Endothelial cell (in vitro differentiated cells): ENCODE measurements at places on chromosomes 1 and 21. TPM values are rescaled to one million over a fixed set of nuclear protein-coding genes. Genes with fewer than 3 reads are reported as not detected.

DNA sequence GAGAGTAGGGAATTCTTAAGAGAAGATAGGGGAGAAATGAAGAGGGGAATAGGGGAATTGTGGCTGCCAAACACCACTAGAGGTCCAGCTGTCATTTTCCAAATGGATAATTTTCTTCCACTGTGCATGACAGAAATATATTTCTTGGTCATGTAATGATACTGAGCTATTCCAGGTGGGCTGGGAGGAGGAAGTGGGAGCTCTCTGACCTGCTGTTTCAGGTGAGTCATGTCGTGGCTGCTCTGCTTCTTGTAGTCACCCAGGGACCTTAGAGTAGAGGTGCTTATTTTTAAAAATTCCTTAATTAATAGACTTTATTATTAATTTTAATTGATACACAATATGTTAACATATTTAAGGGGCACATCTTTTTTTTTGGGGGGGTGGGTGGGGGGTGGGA is 11.9 kb downstream of the PDE4B start:
- DNase-seq, result no peak

DNA sequence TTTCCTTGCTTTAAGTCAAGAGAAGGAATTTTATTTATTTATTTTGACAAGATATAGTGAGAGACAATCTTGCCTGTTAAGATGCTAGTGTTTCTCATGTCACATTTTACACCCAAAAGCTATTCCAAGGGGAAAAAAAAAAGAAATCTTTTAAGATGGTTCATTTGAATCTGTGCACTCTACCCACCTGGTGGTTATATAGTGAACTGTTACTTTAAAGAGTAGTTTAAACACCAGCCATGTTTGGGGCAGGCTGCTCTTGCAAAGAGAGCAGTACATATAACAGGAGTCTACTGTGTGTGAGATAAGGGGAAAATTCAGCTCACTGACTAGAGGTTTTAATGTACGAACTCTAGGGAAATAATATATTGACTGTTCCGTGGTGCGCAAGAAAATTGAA is 3.3 kb upstream of the ELAVL4 start:
- DNase-seq, result no peak

GRCh38 chr1:101002551-101002950 is 23.0 kb downstream of the DPH5 start:
- DNase-seq, result no peak

- no peak for DNase-seq
Measured at GRCh38 chr21:38824124-38824822, 18.5 kb downstream of the ETS2 start.

DNA sequence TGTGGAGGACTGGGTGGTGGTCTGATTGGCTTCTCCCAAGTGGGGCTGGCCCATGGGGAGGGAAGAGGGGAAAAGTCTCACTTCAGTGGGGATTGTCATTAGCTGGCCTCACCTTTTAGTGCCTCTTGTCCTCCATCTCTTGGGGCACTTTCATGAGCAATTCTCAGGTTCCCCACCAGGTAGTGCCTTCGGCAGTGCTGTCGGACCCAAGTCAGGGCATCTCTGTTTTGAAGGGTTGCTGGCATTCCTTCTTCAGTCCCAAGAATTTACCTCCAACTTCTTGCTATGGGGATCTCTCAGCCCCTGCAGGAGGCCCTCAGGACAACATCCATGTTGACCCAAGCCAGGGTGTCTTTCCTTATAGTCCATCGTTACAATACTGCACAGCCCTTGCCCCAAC is 54.7 kb upstream of the F3 start:
- DNase-seq, result no peak

GRCh38 chr1:99705385-99705784 is 59.5 kb downstream of the PALMD start:
- DNase-seq, result no peak

- DNase-seq, result no peak
Measured at GRCh38 chr21:29302359-29302875, 3.7 kb downstream of the BACH1 start.

DNA sequence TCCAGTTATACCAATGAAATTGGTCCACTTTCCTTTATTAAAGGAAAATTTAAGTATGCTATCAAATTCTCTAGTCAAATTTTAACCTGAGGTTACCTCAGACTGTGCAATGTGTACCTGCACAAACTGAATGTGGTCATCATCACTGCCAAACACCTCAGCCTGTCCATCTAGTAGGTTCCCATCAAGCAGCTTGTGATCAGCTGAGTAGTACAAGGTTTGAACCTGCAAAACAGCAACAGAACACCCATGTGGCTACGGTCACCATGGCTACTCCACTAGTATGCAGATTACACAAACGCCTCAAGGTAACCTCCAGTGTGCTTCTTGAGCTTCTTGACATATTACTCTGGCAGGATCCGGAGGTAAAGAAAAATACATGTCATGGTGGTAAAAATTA is 11.6 kb downstream of the IVNS1ABP start:
- no peak for DNase-seq

DNA sequence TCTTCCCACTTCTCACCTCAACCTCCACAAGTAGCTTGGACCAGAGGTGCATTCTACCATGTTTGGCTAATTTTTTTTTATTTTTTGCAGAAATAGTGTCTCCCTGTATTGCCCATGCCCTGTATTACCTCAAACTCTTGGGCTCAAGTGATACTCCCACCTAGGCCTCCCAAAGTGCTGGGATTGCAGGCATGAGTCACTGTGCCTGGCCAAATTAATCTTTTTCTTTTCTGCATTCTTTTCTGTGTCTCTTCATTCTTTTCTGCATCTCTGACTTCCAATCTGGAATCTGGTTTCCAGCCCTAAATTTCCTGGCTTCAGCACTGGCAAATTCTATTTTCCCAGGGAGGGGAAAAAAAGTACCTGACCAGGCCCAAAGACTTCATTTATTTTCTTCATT is 31.2 kb upstream of the TACSTD2 start:
- no peak for DNase-seq

DNA sequence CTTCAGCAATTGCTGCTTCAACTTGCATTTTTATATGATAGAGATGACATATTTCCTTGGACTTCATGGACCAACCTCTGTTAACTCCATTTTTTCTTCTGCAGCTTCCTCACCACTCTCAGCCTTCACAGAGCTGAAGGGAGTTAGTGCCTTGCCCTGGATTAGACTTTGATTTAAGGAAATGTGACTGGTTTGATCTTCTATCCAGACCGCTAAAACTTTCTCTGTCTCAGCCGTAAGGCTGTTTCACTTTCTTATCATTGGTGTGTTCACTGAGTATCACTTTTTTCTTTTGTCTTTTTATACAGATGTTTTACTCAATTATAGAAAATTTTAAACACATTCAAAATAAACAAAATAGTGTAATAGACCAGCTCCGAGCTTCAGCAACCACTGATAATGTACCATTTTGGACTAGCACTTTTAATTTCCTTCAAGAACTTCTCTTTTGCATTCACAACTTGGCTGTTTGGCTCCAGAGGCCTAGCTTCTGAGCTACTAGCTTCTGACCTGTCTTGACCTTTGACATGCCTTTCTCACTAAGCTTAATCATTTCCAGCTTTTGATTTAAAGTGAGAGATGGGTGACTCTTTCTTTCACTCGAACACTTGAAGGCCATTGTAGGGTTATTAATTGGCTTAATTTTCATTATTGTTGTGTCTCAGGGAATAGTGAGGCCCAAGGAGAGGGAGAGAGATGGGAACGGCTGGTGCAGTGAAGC is 9.3 kb downstream of the NEK7 start:
- DNase-seq, result no peak

- no peak for DNase-seq
Measured at GRCh38 chr1:31230378-31230777, 9.3 kb downstream of the NKAIN1 start.

- DNase-seq, result no peak
Measured at GRCh38 chr1:214678386-214678785, 75.4 kb downstream of the CENPF start.

DNA sequence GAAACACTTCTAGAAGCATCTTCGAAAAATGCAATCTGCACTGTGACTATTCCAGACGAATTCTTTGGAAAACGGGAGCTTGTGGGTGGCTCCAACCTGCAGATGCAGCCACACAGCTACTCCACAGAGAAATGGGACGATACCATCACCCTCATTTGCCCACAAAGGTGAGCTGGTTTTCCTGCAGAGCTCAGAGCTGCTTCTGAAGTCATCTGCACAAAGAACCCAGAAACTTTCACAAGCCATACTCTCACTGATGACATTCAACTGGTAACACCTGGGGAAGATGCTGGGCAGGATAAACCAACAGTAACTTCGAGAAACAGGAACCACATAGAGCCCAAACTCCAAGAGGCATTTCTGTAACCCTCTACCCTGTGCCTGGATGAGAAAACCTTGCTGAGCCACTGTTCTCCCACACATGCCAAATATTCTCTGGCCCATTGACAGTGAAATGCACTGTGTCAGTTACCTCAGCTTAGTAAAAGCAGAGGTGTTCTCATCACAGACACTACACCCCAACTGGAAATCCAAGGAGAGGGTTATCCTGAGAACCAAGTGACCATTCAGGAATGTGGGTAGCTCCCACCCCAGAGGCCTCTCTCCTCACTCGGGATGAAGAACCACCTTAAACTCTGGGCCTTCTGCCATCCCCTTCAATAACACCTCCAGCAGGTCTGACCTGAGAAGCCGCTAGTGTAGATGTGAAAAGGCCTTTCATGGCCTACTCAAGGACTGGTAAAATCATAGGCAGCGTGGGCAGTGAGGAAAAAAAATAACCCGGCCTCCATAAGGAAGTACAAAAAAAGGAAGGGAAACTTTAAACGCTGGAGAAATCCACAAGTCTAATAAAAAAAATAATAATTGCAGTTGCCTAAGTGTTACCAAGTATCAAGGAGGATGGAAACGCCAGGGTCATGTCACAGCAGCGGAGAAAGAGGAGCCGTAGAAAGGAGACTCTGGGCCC is 56.7 kb downstream of the HSF2BP start:
- no peak for DNase-seq

DNA sequence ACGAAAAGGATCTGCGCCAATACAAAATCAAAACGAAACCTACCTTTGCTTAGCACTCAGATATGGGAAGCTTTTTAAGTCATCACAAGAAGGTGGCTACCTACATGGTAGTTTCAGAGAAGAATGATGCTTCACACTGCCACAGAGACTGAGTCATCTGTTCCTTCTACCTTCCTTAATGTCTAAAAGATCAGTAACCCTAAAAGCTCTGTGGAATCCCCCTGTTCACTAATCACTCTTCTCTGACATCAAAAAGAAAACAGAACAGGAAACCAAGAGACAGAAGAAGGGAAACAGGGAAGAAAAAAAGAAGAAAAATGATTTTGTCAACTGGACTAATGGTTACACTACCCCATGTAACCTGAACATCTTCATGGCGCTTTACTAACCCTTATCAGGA is 177.2 kb downstream of the SMYD3 start:
- no peak for DNase-seq

GRCh38 chr1:20449735-20450311 is 36.2 kb downstream of the CAMK2N1 start:
- no peak for DNase-seq

- no peak for DNase-seq
Measured at GRCh38 chr21:38990424-38990794, 184.7 kb downstream of the ETS2 start.

DNA sequence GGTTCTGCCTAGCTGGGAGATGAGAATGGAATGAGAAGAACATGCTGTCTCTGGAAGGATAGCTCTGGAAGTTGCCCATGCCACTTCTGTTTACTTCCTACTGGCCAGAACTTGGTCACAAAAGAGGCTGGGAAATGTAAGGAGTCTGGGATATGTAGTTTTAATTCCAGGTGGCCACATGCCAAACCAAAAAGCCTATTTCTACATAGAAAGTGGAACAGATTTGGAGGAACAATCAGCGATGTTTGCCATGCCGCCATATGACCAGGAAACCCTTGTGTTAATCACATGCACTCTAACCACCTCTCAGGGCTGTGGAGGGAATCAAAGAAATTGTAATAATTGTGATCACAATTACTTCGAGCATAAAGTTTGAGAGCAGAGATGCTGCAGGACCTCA is 10.0 kb upstream of the OLIG2 start:
- DNase-seq, result no peak

DNA sequence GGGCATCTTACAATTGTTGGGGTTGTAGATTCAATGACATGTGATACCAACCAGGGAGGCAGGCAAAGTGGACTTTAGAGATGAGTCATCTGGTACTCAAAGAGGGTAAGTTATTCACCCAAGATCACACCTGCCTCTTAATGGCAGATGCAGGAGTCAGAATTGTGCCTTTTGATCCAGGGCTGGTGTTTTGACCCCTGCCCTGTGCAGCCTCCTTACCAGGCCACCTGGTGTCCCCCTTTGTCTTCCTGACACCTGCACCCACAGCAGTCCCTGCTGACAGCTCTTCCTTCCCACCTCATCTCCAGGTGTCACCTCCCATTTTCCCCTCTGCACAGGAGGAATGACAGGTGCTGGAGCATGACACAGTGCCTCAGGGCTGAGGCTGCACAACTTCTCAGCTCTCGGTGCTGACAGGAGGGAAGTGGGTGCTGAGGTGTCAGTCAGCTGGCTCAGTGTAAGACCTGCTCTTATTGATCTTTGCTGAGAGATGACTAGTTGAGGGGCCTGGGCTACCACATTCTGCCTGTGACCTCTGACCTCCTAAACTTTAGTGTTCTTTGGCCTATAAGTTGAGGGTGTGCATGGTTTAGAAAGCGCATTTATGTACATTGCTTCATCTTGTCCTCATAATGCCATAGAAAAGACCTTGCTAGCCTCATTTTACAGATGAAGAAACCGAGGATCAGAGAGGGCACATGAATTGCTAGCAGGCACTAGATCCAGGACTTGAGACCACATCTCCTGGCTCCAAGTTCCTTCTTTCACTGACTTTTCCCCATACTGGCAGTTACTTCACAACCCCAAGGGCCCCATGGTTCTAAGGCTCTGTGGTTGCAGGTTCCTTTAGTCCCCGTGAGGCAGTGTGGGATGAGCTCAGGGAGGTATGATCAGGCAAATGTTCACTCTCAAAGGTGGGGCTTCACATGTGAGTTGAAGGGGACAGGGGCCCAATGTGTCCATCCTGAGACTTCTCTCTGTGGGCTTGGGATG is 31.3 kb downstream of the CACNA1E start:
- no peak for DNase-seq

- DNase-seq, result no peak
Measured at GRCh38 chr21:17793246-17794123, 25.7 kb downstream of the C21orf91 start.

DNA sequence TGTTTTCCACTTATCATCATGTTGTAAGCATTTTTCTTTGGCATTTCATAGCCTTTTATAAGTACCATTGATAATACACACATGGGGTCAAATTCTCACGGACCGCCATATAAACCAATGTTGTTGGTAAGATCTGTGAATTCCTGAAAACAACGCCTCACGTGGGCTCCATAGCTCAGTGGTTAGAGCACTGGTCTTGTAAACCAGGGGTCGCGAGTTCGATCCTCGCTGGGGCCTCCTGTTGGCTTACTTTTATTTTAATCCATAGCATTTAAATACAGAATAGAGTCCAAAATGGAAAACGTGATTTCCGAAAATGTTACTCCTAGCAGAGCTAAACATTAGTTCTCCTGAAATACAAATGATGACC is 83.1 kb downstream of the HHIPL2 start:
- DNase-seq, result peak; percentile 64

AHCTF1 gene
- total RNA-seq, result 20.2 TPM

C1orf185 gene
- total RNA-seq, result not detected

SAMD11 gene
- not detected for total RNA-seq

TNFRSF14 gene
- 0.26 TPM for total RNA-seq

SVBP gene
- total RNA-seq, result 55.1 TPM

ANKRD13C gene
- total RNA-seq, result 20.9 TPM

CCDC185 gene
- total RNA-seq, result not detected

C1orf87 gene
- 0.23 TPM for total RNA-seq

SH2D5 gene
- total RNA-seq, result 0.26 TPM

HMCN1 gene
- 22.2 TPM for total RNA-seq

CHRM3 gene
- total RNA-seq, result 41.7 TPM

OR2L5 gene
- not detected for total RNA-seq

GJA8 gene
- not detected for total RNA-seq

NPL gene
- 4.8 TPM for total RNA-seq

VWA5B1 gene
- total RNA-seq, result not detected

SPRR2B gene
- total RNA-seq, result not detected
